ENCODE measurements at places on chromosomes 6 and 20. TPM values are rescaled to one million over a fixed set of nuclear protein-coding genes. Genes with fewer than 3 reads are reported as not detected.

Gene SLC35D3
- not detected for total RNA-seq

Gene DLL1
- 0.45 TPM for total RNA-seq

Gene KATNA1
- total RNA-seq: 11.8 TPM

Gene PLCG1
- 28.5 TPM for total RNA-seq

Gene RBBP8NL
- total RNA-seq: 0.25 TPM

Gene NOL7
- 74.3 TPM for total RNA-seq

Gene ECT2L
- total RNA-seq: not detected

Gene CST2
- 0.25 TPM for total RNA-seq
